ENCODE measurements at places on chromosomes 5 and 9.

DNA sequence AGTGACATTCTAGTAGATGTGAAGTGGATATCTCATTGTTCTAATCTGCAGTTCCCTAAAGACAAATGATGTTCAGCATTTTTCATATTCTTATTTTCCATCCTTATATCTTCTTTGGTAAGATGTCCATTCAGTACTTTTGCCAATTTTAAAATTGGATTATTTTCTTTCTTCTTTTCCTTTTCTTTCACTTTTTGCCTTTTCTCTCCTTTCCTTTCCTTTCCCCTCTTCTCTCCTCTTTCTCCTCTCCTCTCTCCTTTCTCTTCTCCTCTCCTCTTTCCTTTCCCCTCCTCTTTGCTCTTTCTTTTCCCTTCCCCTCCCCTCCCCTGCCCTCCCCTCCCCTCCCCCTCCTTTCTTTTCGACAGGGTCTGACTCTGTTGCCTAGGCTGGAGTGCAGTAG is 10.1 kb downstream of the ZFYVE16 start:
- DNase-seq: no peak

DNA sequence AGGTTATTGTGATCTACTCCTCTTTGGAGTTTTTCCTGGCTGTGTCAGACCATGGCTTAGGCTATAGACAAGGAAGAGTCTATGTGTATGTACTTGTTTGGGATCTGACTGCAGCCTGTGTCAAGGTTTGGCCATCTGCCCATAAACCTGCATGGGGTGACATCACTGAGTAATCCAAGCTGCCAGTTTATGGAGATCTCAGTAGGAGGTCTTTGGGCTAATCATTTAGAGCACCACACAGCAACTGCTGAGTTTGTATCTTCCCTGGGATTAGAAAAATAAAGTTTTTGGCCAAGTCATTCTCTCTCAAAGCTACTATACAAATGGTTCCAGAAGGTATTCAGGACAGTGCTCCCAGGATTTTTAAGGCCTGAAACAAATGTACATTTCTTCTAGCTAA is 65.5 kb upstream of the HSPB3 start:
- DNase-seq: no peak

DNA sequence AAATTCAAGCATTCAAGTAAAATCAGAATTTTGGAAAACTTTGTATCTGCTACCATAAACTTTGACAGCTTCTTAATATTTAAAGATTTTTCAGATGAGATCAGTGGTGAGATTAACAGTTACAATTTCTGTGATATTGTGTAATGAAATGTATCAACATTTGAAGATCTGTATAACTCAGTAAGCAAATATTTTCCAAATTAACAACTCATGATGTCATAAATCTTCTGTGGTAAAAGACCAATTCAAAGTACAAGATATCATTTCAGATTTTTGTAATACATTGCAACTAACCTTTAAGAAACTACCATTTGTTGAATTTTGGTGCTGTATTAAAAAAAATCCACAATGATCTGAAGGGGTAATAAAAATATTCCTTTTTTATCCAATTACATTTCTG is 352.2 kb downstream of the KIAA0825 start:
- no peak for DNase-seq

DNA sequence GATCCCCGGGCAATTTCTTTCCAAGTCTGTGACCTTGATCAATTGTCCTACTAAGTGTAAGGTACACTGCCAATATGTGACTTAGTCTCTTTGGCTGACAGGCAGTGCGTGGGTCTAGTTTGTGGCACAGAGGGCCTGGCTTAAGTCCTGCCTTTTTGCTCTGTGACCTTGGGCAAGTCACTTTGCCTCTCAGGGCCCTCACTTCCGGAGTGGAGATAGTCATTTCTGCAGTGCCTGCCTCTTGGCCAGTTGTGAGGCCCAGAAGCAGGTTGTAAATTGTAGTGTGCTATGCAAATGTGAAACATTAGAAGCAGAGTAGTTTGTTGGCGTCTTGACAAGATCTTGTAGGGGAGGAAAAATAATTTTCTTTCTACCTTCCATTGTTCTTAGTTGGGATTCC is 39.0 kb downstream of the KIF4B start:
- DNase-seq: no peak

GRCh38 chr9:107635803-107636174 is 146.2 kb upstream of the KLF4 start:
- DNase-seq: no peak

DNA sequence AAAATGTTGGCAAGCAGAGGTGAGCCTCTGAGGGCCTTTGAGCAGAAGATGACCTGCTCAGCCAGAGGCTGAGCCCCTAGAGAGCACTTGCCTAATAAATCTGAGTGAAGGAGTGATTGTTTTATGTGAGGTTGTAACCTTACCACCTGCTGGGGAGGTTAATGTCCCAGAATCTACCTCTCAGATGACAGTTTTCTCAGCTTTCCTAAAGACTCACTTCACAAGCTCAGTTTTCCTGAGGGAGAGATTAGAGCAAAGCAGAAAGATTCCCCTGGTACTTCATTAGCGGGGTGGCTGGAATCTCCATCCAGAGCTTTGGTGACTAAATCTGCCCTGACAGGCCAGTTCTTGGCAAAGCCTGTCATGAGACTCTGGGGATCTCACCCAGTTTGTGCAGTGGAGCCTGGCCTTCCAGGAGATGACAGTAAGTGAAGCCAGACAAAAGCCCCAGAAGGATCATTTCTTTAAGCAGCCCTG is 48.8 kb upstream of the GALNT10 start:
- DNase-seq: no peak
